ENCODE measurements at places on chromosomes 4 and X. TPM values are rescaled to one million over a fixed set of nuclear protein-coding genes. Genes with fewer than 3 reads are reported as not detected.

DNA sequence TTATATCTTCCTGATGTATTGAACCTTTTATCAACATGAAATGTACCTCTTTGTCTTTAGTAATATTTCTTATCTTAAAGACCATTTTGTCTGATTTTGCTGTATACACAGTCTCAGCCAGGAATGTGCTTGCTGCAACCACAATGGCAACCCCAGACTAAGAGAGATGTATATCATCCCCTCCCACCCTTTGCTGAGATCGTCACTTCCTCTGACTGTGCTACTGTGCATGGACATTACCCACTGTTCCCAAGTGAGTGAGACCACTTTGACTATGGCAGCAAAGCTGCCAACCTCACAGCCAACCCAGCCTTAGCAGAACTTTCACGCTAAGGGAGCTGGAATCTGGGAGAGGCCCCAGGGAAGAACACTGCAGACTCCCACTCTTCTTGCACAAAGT, 46.0 kb downstream of the EIF2S3 start:
- DNase-seq = no peak

Gene KLHL5
- 38.8 TPM for polyA plus RNA-seq

GRCh38 chr4:3324093-3324815, 31.4 kb downstream of the RGS12 start:
- DNase-seq = no peak

Gene CNKSR2
- 1.1 TPM for polyA plus RNA-seq

Gene DUSP9
- 63.9 TPM for polyA plus RNA-seq
